ENCODE measurements at places on chromosomes 1 and 21.
A peak's percentile ranks its signal among the peaks of the same experiment; 100 is the strongest.

GRCh38 chr1:119866451-119866850 lies 29.9 kb downstream of the ADAM30 start:
- DNase-seq: no peak

- no peak for DNase-seq
Observed at GRCh38 chr1:186165303-186165702, 209.8 kb downstream of the TPR start.

DNA sequence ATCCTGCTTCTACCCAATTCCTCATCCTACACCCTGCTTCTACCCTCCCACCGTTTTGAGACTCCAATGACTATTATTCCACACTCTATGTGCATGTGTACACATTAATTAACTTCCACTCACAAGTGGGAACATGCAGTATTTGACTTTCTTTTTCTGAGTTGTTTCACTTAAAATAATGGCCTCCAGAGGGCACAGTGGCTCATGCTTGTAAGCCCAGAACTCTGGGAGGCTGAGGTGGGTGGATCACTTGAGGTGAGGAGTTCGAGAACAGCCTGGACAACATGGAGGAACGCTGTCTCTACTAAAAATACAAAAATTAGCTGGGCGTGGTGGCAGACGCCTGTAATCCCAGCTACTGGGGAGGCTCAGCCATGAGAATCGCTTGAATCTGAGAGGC lies 464.8 kb downstream of the PTBP2 start:
- no peak for DNase-seq

GRCh38 chr1:233681285-233681684 lies 67.4 kb downstream of the KCNK1 start:
- no peak for DNase-seq

DNA sequence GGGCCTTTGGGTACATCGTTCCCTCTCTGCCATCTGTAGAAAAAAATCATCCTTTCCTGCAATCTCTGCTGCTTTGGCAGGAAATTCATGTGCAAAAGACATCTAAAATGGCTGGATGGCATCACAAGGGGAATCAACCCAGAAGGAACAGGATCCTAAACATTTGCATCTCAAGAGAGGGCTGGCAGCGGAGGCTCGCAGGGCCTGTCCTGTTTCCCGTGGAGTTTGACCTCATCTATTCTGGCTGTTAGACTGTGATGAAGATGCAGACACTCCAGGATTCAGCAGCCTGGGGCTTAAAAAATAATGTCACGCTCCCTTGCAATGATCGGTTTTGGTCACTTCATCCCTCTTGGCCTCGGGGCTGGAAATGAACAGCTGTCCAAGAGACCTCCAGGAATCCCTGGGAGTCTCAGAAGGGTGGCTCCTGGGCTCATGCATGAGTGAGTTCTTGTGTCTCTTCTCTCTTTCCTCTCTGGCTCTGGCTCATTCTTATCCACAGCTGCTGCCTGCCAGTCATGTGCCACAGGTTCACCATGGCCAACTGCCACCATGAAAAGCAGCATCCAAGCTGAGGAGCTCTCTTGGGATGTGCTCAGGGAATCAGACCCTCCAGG lies 16.1 kb upstream of the PCP4 start:
- DNase-seq: no peak

GRCh38 chr1:196558411-196558810 lies 49.8 kb downstream of the KCNT2 start:
- DNase-seq: peak; percentile 64

DNA sequence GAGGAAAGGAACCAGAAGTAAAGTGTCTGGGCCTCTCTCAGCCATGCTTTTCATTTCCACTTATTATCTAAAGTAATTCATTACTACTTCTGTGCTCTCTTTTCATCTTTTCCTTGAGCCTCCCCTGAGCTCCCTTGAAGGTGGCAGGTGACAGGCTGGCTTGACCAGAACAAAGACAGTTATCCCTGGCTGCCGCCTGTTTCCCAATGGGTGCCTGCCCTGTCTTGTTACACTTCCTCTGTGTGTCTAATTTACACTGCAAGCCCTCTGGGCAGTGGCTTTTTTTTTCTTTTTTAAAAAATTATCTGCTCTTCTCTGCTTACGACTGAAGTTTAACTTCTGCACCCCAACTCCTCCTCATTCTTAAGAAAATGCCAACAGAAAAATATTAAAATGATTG lies 113.4 kb downstream of the NGF start:
- no peak for DNase-seq
